Hematopoietic multipotent progenitor cell treated with erythropoietin and hydrocortisone succinate and interleukin-3 and kit ligand, for 15 days (in vitro differentiated cells): ENCODE measurements at places on chromosomes 11 and 22.

- no peak for DNase-seq
These were observed 104.4 kb downstream of the STIM1 start for GRCh38 chr11:3959903-3960265.

GRCh38 chr22:46352691-46353386, 17.3 kb downstream of the TRMU start:
- DNase-seq = no peak

DNA sequence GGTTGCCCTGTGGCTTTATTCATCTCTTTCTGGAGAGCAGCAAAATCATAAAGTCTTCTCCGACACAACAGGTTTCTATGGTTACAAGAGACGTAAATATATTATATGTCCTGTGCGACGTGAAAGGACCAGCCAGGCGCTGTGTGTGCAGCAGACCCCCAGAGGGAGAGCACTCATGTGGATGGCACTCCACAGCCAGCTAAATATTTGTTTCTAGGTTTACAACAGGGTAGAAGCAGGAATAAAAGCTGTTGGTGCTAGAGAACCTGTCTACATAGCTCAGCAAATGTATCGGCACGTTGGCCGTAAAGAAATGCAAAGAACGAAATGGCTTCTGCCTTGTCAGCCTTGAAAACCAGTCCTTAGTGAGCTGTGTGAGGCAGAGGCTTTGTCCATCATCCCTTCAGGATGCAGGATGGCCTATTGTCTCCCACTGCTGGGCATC, 133.8 kb upstream of the PITPNB start:
- DNase-seq = no peak

GRCh38 chr22:34620832-34621231, 445.1 kb upstream of the ISX start:
- DNase-seq = no peak

DNA sequence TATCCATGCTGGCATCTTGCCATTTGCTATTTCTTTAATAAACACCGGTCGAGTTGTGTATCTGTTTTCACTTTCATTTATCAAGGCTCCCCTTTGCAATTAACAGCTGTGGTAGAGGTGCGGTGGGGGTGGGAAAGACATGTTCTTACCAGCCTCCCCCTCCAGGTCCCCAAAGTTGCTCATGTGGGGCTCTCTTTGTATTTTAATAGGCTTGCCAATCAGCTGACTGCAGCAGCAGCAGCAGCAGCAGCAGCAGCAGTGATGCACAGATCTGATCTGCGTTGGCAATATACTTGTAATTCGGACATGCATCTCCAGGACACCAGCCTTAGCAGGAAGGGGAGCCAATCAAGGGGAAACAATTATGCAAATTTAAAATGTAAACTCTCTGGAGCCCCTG, 40.3 kb upstream of the E2F8 start:
- DNase-seq = no peak

DNA sequence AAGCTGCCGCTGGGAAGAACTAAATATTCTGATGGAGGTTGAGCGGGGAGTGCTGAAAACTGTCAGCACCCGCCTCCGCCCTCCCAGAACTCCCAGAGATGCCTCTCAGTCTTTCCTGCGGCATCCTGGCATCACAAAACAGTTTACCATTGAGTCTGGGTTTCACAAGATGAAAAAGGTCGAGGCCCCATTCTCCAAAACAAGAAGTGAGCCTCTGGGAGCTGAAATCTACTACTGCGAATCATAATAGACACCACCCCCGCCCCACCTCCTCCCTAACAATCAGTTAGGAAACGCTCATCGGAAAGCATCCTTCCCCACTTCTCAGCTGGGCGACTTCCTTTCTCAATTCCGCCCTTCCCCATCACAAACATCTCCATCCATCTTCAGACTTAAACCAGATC, 1.0 kb downstream of the SUN2 start:
- DNase-seq = no peak

DNA sequence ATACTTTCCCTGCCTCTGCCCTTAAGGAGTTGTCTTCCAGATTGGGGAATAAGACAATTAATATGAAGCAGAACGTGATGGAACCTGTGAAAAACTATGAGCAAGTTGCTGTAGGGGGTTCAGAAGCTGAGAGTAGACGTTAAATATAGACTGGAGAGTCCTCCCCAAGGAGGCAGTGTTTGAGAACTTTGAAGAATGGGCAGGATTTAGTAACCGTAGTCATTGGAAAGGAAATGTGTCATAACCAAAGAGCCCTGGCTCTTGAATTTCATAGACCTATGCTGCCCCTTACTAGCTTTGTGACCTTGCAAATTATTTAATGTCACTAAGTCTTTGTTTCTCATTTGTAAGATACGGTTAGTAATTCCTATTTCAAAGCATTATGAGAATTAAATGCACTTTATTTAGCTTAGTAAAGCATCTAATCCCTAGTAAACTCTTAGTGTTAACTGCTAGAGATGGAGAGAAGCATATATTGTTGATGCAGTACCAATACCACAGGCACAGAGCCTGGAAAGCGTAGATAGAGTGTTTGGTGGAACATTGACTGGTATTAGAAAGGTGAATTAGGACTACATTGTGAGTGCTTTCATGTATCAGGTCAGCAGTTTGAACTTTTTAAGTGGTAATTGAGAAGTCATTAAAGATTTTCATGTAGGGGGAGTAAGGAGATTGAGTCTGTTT, 54.1 kb downstream of the MCAM start:
- no peak for DNase-seq

DNA sequence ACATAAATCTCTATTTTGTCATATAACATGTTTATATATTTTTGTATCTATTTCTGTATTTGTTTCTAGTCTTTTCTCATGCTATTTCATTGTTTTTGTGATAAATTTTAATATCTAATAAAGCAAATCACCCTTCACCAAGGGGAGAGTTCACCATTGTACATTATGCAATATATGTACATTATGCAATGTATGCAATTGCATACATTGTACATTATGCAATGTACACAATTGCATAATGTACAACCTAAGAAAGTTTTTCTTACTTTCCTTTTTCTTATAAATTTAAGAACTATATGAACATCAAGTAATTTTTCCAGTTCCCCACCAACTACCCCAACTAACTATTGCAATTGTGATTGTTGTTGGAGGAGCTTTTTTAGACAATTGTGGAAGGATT, 44.1 kb upstream of the GLYATL2 start:
- DNase-seq = no peak

GRCh38 chr11:19719960-19720359, 7.3 kb downstream of the NAV2 start:
- no peak for DNase-seq

- DNase-seq = peak; percentile 37
These were observed 52.2 kb downstream of the ANO5 start for GRCh38 chr11:22244986-22245592.

DNA sequence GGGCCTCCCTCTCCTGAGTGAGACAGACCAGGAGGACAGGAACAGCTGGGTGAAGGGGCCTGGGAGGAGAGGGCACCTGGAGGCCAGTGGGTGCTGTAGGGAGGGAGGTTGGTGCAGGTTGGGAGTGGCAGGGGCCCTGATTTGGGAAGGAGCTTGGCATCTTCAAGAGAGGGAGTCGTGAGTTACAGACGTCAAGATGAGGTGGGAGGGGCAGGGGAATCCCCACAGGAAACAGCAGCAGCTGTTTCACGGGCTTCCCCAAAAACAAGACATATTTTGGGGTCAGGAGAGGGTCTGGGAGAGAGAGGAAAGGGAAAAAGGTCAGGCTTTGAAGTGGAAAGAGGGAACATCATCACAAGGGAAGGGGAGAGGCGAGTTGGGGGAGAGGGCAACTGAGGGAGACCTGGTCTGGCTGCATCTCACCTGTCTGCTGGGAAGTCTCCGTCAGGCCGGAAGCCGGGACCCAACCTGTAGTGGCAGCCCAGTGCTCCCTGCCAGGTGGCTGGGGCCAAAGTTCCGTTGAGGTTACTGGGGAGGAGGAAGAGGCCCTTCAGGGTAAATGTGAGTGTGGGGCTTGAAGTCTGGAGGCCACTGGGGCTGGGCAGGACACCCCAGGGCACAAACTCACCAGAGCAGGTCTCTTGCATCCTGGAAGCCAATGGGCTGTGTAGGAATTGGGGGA, 4.4 kb downstream of the NAALADL1 start:
- DNase-seq = no peak

DNA sequence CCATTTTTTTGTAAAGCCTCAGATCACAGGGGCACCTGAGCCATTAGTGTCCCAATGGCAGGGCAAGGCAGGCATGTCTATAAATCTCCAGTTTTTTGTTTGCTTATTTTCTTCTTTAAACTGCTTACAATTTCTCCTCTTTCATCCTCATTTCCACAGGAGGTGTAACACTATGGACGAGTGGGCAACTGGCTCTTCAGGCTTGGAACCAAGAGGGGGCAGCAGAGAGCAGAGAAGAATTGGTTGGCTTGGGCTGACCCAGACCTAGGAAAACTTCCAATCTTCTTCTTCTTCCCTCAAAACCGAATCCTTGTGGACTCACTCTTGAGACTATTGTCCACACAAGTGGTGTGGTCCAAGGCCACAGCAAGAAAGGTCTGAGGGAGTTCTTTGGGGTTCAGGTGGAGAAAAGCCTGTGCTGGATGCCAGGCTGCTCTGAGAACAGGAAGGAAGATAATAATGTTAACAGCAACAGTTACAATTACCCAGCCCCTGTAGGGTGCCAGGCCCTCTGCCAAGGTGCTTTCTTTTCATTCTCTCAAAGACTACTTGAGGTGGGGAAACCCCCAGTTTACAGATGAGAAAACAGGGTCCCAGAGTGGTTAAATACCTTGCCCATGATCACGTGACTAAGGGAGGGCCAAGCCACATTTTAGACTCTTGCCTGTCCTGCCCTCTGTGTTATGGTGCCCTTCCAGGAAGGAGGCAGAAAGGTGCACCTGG, 70.7 kb upstream of the E2F8 start:
- DNase-seq = peak; percentile 42

GRCh38 chr22:33438273-33438672, 380.1 kb upstream of the SYN3 start:
- DNase-seq = no peak

GRCh38 chr11:46272816-46273427, 4.5 kb upstream of the CREB3L1 start:
- DNase-seq = peak; percentile 25

GRCh38 chr11:64861227-64861975, 16.9 kb upstream of the CDC42BPG start:
- no peak for DNase-seq

DNA sequence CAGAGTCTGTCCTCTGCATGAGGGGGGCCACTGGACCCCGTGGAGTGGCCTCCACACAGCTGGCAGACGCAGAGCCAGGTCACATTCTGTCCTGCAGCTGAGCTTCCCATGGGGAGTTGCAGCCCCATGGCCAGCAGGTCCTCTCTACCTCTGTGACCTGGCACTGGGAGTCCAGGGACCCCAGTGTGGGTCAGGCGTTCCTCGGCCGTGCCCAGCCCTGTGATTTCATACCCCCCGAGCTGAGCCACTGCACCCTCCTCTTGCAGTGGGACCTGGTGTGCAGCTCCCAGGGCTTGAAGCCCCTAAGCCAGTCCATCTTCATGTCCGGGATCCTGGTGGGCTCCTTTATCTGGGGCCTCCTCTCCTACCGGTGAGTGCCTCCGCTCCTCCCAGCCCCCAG, 32.2 kb upstream of the SLC22A12 start:
- no peak for DNase-seq

- no peak for DNase-seq
These were observed 115.9 kb downstream of the FBXO7 start for GRCh38 chr22:32590556-32590955.

- DNase-seq = no peak
These were observed 220.5 kb upstream of the CADM1 start for GRCh38 chr11:115724666-115725065.

DNA sequence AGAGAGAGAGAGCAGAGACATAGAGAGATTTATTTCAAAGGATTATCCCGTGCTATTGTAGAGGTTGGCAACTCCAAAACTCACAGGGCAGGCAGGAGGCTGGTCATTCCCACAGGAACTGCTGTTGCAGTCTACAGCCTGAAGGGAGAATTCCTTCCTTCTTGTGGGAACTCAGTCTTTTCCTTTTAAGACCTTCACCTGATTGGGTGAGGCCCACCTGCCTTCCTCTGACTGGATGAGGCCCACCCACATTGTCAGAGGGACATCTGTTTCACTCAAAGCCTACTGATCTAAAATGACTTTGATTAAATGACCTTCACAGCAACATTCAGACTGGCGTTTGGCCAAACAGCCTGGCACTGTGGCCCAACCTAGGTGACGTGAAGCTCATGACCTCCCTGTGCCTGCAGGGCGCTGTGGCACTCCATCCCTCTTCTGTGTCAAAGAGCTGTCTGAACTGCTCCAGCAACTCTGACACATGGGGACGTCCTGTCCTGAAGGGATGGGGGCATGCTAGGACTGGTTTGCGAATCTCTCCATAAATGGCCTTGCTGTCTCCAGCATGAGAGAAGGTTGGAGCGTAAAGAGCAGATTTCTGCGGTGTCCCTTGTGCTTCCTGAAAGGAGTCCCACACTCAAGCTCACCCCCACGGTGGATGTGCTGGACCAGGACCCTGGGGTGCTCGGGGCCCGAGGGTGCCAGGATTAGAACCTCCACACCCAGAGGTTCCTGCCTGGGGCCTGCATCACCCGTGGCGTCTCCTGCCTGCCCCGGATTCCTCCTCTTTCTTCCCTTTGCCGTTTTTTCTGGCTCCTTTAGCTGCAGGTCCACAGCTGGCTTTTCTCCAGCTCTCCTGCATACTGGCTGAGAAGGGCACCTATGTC, 20.7 kb downstream of the KRTAP5-5 start:
- DNase-seq = no peak

- no peak for DNase-seq
These were observed 73.2 kb upstream of the CLDN5 start for GRCh38 chr22:19597399-19597735.

DNA sequence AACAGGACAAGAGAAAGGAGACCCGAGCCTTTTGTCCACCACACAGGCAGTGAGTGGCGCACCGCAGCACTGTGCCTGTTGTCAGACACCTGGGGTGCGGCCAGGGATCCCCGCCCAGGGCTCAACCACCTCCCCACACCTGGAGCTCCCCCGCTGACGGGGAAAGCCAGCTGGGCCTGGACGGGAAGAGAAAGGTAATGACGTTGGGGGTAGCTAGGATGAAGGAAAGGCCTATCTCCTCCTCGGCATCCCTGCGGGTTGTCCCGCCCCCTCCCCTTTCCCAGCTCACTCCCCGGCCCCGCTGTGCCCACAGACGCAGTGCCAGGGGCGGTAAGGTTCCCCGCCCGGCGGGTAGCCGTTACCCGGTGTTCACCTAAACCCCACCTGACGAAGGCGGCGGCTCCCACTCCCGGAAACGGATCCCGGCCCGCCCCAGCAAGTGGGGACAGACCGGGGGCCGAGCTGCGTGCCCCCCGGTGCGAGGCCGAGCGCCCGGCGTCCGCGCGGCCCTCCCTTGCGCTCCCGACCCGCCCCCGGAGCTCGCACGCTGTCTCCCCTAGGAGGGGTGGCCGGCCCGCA, 495 bp downstream of the HYOU1 start:
- DNase-seq = no peak

GRCh38 chr11:19552656-19553260, 159.9 kb upstream of the NAV2 start:
- no peak for DNase-seq

GRCh38 chr11:60184824-60185511, 2.1 kb upstream of the MS4A6A start:
- DNase-seq = no peak

GRCh38 chr22:37098976-37099591, 10.4 kb downstream of the TMPRSS6 start:
- no peak for DNase-seq
